H7 (cell line): ENCODE measurements at places on chromosomes 2 and 18. TPM values are rescaled to one million over a fixed set of nuclear protein-coding genes. Genes with fewer than 3 reads are reported as not detected.

The MOB1A gene
- 75.5 and 84.6 TPM in 2 replicates for total RNA-seq

The DLX1 gene
- 0.26 TPM in 1 of 2 replicates, not detected in the other for total RNA-seq

DNA sequence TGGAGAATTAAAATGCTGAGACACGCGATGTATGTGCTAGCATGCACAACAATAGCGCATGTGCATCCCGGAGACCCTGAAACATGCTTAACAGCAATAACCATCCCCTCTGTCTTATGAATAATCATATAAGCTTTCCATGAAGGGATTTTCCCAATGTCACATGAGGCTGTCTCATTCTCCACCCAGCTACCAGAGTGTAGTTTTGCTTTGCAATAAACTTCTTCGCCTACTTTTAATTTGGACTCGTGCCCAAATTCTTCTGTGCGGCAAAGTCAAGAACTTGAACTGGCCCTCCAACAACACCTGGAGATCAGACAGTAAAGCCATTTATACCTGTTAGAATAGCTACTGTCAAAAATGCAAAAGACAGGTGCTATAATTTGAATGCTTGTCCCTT, 15.5 kb downstream of the LYG1 start:
- DNase-seq = no peak

GRCh38 chr2:216029416-216030129, 16.2 kb upstream of the MREG start:
- DNase-seq = no peak

DNA sequence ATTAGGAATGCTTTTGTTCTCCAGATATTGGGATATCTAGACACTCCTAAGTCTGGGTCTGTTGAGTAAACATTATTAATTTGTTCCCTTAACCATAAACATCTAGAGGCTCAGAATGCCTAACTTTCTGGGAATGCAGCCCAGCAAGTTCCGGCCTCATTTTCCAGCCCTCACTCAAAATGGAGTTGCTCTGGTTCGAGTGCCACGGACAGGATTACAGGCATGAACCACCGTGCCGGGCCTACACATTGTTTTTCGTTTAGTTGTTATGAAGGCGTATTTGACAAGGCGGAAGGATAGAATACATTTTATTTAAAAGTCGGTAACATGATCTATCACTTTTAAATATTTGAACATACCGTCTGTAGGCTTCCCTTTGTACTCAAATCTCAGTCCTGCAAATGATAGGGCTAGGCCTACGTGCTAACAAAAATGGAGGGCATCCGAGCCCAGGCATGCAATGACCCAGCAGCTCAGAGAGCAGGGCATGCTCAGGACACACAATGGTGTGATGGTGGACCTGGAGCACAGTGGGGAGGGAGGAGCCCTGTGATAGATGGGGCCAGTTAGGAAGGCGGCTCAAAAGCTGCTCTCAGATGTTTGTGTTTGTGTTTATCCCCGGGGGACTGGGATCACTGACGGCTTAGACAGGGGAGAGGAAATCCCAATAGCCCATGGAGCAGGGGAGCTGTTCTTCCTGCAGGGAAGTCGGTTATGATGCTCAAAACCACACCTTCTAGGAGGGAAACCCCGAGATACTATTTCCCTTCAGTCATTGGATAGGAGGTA, 2.9 kb upstream of the SCYGR1 start:
- no peak for DNase-seq

- DNase-seq = no peak
Observed at GRCh38 chr2:37721201-37721560, 49.7 kb upstream of the CDC42EP3 start.
